NCI-H1092 (cell line): ENCODE measurements at places on chromosomes 4 and X.

- DNase-seq = no peak
Measured at GRCh38 chr4:40910706-40911105, 161.0 kb downstream of the NSUN7 start.

GRCh38 chr4:183821076-183821853 is 83.8 kb upstream of the STOX2 start:
- DNase-seq = no peak

DNA sequence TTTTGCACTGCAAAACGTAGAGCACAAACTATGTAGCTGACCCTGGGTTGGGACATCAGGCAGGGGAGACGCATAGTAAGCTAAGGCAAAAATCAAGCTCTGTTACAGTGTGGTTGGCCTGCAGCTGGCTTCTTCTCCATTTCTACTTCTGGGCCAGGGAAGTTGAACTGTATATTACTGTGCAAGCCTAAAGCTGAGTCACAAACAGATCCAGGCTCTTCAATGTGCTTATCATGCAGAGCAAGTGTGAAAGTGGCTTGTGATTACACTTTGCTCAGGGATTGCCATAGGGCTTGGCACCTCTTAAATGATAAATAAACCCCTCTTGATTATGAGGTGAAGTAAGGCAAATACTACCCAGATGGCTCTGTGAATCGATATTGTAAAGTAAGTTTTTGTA is 40.5 kb downstream of the CLDN34 start:
- DNase-seq = no peak

DNA sequence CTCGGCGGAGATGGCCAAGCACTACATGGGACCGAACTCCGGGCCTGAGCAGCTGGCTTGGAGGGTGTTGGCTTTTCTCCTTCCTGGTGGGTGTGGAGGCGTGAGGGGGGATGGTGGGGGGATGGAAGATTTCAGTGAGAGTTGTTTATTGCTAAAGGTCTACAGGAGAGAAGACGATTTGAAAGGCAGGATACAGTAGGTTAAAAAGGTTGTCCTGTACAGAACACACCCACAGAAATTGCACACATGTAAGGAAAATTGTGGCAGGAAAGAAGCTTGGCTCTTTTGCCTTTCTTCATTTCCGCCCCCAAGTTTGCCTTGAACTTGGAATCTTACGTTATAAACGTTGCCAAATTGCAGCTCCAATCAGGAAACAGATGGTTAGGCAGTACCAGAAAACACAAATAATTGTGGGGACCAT is 74.1 kb upstream of the STOX2 start:
- DNase-seq = no peak

- no peak for DNase-seq
Measured at GRCh38 chr4:181796502-181796901, 446.7 kb upstream of the TENM3 start.

GRCh38 chrX:115233497-115234455 is at the start of gene LRCH2:
TSS of gene LRCH2 (minus strand) at chrX:115234096. CDS start at chrX:115234041, 55 bp downstream.
- peak; percentile 62 for DNase-seq

DNA sequence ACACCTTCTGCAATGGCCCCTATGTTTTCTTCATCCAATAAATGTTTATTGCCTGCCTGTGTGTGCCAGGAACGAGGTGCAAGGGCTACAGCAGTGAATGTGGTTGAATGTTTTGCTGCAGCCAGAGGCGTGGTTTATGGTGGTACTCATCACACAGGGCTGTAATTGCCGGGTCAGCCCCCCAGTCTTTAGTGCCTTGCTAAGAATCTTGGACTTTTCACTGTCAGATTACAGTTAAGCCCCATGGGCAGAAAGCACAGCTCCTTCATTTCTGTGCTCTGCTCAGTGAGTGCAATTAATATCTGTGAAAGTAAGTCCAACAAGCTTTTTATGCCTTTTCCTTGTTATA is 67.8 kb downstream of the TAPT1 start:
- DNase-seq = no peak

GRCh38 chr4:173091362-173091761 is 77.2 kb upstream of the GALNT7 start:
- DNase-seq = no peak

GRCh38 chrX:47214435-47215077 is 3.9 kb upstream of the CDK16 start:
- no peak for DNase-seq

DNA sequence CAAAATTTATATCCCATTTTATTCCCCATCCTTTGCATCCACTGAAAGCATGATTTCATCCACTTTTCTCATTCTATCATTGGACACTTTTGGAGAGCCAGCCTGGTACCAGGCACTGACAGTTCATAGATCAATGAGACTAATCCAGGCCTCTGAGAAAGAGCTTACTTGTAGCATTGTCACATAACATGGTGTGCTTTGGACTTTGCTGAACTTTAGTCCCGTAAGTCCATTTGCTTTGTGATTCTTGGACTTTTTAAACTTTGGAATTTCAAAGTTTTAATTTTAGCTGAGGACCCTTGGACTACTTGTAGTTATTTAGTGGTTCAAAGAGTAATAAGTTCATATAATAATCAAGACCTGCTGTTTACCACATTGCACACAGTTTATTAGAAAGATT is 11.5 kb downstream of the LIAS start:
- no peak for DNase-seq

- no peak for DNase-seq
Measured at GRCh38 chr4:37673538-37674192, 12.5 kb downstream of the RELL1 start.

- DNase-seq = no peak
Measured at GRCh38 chrX:110003167-110004156, 548 bp downstream of the TMEM164 start.

DNA sequence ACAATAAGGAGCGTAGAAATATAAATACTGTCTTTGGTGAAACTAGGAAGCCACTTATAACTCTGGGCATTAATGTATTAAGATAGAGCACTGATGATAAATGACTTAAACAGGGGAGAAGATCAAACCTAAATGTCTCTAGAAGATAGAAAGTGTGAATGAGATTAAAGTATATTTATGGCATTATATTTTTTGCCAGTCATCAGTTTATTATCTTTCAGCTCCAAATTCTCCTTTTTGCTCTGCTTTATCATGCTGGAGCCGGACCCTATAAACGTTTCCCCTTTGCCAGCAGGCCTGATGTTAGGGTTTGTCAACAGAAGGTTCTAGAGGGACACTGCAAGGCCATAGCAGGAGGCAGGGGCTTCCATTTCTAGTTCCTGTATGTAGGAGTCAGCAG is 76.4 kb downstream of the TBC1D19 start:
- DNase-seq = no peak

DNA sequence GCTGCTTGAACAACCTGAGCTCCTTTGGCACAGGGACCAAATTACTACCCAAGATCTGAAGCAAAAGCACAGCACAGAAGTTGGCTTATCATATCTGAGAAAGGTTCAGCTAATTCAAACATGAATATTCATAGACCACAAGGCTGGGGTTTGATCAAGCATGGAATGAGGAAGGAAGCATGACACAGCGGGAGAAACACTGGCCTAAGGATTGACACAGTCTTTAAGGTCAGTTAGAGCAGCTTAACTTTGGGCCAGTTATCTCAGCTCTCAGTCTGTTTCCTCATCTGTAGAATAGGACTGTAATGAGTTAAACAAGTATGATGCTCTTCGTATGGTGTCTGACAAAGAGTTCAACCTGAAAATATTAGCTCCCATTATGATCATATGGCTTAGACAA is 88.5 kb upstream of the CBR4 start:
- no peak for DNase-seq

DNA sequence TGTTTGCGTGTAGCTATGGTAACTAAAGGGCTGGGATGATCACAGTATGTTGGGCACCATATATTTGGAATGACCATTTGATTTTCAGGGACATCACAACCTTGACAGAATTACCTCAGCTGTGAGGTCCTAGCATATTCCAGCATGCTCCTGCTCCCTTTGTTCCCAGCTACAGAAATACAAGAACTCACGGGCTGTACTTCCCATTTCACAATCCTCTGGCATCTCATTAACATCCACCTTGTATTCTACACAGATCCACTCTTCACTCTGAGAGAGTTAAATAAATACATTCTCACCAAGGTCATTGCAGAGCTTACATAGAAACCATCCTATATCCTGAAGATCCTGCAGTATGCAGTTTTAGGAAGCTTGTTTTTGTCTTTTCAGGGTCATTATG is 169.7 kb downstream of the FRMPD4 start:
- DNase-seq = no peak

GRCh38 chr4:41835321-41835995 is 86.9 kb upstream of the PHOX2B start:
- DNase-seq = no peak

DNA sequence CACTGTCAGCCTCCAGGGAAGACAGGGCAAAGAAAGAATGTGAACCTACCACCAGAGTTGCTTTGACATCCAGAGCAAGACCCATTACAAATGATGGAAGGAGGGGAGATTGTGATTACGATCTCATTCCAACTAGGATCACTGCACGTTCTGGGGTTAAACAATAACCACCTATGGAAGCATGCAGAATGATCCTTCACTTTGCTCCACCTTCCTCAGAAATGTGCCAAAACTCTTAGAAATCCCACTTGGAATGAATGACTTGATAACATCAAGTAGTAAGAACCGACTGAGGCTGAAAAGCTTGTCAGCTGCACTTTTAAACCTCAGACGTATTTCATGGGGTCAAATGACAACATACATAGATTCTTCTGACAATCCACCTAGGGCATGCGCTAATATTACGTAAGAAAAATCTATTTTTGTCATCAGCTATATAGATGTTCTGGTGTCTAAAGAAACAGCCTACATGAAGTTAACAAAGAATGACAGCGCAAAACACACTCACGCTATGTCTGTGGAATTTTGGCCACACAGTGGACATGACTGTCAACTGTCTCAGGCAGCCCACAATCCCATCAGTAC is 3.5 kb upstream of the STS start:
- no peak for DNase-seq
